ENCODE measurements at places on chromosomes 5 and 9.

DNA sequence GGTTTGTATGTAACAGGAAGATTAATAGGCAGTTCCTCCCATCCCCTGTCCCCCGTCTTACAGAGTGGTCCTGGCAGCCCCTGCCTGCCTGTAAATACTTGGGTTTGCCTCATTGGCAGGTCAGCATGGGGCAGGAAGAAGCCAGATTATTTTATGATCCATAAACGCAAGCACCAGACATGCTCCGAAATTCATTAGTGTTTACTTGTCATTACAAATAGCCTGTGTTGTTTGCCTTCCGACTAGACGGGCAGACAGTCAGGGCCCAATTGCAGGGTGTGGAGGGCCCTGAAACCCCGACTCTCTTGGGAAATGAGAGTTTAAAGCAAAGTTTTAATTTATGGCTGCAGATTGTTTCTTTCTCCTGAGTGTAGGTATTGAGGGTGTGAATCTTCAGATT, 97.2 kb downstream of the RALGPS1 start:
- no peak for DNase-seq

DNA sequence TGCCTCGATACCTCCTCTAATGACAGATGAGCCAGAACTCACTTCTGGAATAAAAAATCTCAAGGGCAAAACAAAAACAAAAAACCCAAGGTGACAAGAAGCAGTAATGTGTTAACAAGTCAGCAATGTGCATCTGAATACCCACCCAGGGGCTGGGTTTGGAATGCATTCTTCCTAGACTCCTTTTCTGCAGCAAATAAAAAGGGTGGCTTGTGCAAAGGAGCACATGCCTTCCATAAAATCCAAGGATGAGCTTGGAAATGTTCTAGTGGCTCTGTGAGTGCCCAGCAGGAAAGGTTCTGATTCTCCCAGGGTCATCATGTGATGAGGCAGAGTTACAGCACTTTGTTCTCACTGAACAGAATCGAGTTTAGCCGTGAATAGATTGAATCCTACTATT, 599.9 kb downstream of the RAB3C start:
- no peak for DNase-seq

GRCh38 chr5:90557391-90557790, 1.2 kb upstream of the ADGRV1 start:
- no peak for DNase-seq

DNA sequence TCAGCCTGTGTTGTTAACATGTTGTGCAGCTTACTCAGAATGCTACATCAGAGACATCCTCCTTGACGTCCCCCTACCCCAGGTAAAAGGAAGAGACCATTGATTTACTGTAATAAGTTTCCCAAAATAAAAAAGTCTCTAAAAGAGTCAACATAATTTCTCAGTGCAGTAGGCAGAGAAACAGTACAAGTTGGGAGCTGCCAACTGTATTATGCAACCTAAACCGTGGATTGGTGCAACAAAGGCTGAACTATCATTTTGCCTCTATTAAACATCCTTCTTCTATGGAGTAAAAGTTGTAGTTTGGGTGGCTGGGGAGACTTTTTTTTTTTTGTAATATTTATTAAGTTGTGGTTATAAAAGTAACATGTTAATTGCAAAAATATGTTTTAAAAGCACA, 208.0 kb downstream of the NR3C1 start:
- DNase-seq: no peak

DNA sequence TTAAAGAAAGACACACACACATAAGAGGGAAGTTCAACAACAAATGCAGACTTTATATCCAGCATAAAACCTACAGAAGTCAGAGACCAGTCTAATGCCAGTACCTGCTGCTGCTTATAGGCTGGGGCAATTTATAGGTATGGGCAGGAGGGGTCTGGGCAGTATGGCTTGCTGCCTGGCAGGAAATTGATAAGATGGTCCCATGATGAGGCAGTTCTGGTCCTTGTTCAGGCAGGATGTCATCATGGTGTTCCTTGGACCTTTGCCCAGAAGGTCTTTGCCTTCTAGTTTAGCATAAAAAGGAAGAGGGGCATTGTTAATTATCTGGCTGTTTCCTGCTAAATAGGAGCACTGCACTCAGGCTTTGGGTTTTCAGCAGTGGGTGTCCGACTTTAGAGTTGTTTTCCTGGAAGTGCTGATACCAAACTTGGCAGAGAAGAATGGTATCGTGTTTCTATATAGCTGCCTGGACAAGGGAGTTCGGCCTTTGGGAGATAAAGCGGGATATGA, 10.4 kb upstream of the PDCD1LG2 start:
- DNase-seq: no peak

GRCh38 chr5:150307617-150308426, 5.1 kb upstream of the ARSI start:
- DNase-seq: peak; percentile 22

GRCh38 chr9:135794057-135794335, 92.0 kb downstream of the KCNT1 start:
- DNase-seq: no peak

DNA sequence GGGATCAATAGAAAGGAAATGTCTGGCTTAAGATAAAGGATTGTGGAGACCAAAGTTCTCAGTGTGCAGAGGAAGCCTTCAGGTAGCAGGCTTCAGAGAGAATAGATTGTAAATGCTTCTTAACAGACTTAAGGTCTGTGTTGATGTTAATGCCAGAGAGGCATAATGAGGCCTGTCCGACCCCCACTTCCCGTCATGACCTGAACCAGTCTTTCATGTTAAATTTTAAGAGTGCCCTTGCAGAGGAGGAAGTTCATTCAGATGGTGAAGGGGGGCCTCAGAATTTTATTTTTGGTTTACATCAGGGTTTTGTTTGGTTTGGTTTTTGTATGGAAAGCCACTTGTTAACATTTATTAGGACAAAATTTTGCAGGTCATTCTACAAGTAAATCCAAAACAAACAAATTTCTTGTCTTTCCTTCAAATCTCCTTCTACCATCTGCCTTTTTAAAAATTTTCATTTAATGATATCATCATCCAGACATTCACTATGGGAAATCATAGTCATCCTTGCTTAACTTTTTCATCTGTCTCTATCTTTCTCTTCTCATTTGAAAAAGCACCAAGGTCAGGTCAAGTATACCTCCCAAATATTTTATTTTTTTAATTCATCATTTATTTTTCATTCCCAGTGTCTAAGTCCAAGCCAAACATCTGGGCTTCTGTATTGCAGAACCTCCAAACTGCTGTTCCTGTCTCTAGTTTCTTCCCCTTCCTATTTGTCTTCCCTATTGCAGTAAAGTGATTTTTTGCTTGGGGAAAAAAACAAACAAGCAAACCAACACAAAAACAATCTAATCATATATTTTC, 6.9 kb upstream of the ABCA1 start:
- DNase-seq: no peak

DNA sequence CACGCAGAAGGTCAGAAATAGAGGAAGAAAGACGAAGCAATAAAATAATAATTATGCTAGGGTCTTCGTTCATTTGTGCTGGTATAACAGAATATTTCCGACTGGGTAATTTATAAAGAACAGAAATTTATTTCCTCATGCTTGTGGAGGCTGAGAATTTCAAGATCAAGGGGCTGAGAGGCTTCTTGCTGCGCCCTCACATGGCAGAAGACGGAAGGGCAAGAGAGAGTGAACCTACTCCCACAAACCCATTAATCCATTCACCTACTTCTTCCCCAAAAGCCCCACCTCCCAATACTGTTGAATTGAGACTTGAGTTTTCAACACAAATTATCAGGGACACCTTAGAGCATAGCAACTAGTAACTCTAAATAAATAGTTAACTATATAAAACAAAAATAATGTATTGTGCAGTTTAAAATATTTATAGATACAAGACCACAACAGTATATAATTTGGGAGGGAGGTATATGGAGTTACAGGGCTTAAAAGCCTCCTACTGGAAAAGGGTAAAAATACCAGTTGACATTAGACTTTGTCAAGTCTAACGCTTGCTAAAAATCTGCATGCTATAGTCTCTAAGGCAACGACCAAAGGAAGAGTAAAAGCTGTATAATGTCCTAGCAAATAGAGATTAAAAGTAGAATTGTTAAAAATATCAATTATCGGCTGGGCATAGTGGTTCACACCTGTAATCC, 40.3 kb upstream of the NAA35 start:
- DNase-seq: no peak

GRCh38 chr5:149006426-149006825, 56.4 kb downstream of the SH3TC2 start:
- DNase-seq: no peak

- no peak for DNase-seq
Measured at GRCh38 chr9:105236261-105236660, 8.2 kb upstream of the SLC44A1 start.

DNA sequence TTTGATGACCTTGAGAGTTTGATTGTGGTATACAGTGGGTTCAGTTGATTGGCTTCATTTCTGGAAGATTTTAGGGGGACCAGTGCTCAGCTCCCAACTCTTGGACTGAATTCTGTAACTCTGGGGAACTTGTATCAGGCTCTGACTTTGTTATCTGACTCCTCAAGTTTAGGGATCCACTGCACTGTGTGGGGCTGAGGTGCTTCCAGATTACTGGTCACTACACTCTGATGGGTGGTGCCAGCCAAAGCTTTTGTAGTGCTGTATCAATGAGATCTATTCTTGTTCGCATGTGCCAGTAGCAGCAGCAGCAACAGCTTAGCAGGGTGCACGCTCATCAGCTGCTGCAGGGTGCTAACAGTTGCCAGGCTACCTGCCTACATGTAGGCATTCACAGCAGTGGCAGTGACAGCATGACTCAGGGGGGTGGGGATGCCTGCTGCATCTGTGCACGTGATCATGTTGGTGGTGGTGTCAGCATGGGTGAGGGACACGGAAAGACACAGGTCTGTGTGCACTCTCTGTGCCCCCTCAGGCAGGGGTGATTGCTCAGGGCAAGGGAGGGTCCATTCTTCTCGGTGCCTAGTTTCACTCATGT, 438.8 kb upstream of the SEMA6A start:
- no peak for DNase-seq

GRCh38 chr5:170691657-170692056, 91.9 kb upstream of the GABRP start:
- DNase-seq: no peak

DNA sequence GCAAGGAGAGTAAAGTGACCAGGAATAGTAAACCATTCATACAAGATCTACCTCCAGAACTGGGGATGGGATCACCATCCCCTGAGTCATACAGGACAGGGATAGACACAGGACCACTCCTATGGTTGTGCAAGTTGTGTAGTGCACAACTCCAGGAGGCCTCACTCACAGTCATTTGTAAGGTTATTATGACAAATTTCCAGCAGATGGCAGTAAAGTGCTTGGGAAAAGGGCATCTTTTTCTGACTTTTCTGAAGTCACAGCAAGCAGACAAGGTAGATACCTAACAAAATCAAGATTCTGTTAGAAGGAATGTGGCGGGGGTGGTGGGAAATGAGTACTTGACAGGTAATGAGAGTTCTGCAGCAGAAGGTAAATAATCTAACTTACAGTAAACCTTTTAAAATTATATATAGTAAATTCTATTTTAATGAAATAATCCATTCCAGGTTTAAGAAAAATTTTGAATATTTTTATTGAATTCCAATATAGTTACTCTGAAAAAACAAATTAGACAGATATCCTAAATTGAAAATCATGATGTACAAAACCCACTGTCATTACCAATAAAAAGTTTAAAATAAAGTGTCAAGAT, 16.7 kb upstream of the KIF27 start:
- no peak for DNase-seq
